Activated naive CD4-positive, alpha-beta T cell (primary cell): ENCODE measurements at places on chromosomes 7 and 10.

- DNase-seq = no peak
These were observed 463.6 kb downstream of the PLXNA4 start for GRCh38 chr7:132112657-132113056.

DNA sequence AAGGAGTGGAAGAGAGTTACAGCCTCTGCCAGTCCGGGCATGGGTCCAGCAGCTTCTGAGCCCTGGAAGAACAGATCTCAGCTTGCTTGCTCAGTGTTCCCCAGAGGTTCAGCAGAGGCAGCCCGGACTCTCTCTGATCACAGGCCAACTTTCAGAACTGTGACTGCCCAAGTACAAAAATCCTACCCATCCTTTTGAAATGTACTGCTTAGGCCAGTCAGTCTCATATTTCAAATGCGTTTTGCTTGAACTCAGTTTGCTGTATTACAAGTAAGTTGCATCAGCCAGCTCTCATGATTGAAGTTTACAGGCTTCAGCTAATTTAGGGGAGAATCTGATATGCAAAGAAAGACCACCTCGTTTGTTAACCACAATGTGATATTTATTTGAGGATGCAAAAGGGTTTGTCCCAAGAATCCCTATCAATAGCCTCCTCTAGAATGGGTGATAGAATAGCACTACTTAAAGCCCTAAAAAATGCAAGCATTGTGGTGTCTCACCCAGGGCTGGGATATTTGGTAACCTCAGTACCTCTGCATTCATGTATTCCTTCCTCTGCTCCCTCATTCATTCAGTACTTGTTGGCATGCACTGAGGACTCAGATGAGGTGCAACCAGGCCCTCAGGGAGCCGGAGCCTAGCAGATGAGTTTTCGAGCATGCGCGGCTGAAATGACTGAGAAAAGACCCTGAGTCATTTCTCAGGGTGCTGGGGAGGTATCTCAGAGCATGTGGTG is 7.0 kb downstream of the AIMP2 start:
- no peak for DNase-seq

DNA sequence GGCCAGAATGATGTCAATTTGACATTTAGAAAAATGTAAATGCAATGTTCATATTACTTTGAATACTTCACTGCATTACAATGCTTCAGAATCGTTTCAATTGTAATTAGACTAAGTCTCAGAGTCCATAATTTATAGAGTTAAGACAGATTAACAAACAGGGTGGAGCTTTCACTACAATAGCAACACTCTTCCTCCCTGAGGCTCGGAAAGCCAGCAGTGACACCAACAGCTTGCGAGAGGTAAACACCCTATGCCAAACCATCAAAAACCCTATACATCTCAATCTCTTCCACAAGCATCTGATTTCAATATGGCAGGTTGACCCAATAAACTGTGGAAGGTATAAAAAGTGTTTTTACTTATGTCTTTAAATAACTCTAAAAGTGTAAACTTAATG is 72.2 kb downstream of the DOCK4 start:
- DNase-seq = no peak

- no peak for DNase-seq
These were observed 643.1 kb downstream of the PARD3 start for GRCh38 chr10:34171957-34172527.

DNA sequence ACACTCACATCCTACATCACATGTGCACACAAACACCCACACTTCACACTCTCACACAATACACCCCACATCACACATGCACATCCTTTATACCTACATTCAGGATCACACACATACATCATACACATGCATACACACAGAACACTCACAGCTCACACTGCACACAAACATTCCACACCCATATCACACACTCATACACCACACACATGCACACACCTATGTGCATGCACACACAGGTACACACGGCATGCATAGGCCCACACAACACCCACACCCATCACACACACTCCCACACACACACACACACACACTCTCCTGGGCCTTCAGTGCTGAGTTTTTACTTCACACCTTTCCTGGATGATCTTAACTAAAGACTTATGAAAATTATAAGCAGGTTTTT is 220.5 kb downstream of the DNAJB6 start:
- DNase-seq = no peak

GRCh38 chr7:57256637-57257375 is 124.6 kb upstream of the ZNF479 start:
- DNase-seq = no peak

DNA sequence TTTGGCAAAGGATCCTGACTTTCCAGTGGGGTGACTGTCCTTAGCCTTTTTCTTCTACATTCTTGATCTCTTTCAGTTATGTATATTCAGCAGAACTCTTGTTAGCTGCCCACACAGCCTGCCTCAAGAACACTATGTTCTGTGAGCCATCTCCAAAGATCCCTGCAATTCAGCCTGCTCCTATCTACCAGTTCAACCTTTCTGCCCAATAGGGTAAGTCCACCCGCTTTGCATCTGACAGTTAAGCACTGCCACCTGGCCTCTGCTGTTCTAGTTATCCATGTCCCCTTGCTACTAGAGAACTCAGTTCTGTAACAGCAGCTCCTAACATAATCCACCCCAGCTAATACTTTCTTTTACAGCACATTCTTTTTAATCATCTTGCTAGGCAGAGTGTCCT is 13.5 kb downstream of the OR9A2 start:
- no peak for DNase-seq

DNA sequence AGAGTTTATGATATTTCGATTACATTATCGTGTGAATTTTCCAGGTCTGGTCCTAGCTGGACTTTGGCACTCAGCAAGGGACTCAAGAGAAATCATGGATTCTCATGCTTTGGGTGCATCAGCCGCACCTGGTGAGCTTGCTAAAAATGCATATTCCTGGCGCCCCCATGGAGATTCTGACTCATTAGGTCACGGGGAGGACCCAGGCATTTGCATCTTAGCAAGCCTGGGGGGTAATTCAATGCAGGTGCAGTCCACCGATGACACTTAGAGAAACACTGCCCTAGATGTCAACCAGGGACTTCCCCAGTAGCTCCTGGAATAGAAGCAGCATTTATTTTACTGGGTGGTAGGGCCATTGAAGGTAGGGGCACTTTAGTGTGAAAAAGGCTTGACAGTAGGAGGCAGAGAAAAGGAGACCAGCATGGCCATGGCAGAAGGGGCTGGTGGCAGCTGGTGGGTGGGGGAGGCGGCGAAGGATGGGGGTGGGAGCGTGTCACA is 29.9 kb upstream of the PDCD4 start:
- no peak for DNase-seq

DNA sequence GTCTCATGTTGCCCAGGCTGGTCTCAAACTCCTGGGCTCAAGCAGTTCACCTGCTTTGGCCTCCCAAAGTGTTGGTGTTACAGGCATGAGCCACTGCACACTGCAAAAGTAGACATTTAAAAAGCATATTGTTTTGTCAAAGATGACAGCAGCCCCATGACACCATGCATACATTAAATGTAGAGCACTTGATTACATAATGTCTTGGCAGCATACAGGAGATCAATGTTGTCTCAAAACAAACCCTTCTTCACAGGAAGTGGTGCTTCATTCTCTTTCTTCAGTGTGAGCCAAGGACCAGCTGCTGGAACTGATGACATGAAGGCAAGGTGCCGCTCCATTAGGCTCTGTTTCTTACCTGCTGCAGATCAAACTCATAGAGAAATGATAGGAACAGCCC is 218.4 kb downstream of the KLF6 start:
- no peak for DNase-seq

DNA sequence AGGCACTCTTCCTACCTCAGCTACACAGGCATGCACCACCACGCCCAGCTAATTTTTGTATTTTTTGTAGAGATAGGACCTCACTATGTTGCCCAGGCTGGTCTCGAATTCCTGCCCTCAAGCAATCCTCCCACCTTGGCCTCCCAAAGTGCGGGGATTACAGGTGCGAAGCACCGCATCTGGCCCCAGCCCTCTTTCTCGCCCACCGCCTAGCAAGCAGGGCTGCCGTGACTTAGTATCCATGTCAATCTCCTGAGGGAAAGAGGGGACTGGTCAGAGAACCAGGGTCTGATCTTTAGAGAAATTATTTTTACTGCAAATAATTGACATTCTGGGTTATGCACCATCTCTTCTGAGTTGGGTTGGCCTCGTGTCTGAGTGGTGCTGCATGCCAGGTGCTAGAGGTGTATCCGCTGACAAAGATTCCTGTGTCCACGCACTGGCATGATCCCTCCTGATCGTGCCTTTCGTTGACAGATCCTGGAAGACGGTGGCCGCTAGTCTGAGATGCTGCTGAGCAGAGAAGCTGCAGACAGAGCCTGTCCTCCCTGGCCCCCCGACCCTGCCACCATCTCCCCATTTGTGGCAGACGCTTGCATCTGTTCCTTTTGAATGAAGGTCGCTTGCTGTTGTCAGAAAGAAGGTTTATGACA is 22.7 kb downstream of the WIPI2 start:
- DNase-seq = no peak

DNA sequence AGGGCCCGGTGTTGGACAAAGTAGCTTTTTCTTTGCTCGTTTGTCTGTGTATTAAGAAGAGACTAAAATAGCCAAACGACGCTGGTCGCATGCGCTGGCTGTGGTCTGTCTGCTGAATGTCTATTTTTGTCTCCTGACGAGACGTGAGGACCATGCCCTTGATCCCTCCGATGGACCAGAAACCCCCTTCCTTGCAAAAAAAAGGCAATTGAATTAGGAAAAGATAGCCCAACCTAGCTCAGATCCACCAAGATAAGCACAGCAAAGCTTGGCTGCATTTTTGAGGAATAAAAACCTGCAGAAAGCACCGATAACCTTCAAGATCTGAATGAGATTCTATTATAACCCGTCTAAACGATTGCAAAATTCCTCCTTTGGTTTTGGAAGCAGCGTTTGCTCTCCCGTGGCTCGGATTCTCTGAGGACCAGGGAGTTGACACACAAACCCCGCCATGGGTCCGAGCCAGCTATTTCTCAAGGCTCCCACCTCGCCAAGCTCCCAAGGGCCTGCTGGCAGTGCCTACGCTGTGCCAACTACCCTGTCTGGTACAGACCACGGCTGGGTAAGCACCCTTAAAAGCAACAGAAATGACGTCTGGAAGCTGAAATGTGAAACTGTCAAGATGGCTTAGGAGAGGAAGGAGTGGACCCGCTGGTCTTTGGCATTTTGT is 17.7 kb upstream of the TTYH3 start:
- no peak for DNase-seq

DNA sequence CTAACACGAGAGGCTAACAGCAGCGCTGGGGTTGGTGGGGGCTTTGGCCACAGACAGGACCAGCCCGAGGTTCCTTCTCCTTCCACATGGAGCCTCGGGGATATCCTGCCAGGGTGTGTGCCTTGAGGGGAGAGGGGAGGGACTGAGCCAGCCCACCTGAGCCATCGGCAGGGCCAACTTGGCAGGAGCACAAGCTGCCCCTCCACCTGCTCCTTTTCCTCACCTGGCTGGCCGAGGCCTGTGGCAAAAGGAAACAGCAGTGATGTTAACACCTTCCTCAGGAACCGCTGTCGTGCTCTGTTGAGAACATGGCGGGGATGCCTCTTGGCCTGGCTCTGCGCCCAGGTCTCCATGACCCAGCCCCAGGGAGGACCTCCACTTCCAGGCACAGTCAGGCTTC is 255.1 kb upstream of the PPP2R2D start:
- DNase-seq = no peak

DNA sequence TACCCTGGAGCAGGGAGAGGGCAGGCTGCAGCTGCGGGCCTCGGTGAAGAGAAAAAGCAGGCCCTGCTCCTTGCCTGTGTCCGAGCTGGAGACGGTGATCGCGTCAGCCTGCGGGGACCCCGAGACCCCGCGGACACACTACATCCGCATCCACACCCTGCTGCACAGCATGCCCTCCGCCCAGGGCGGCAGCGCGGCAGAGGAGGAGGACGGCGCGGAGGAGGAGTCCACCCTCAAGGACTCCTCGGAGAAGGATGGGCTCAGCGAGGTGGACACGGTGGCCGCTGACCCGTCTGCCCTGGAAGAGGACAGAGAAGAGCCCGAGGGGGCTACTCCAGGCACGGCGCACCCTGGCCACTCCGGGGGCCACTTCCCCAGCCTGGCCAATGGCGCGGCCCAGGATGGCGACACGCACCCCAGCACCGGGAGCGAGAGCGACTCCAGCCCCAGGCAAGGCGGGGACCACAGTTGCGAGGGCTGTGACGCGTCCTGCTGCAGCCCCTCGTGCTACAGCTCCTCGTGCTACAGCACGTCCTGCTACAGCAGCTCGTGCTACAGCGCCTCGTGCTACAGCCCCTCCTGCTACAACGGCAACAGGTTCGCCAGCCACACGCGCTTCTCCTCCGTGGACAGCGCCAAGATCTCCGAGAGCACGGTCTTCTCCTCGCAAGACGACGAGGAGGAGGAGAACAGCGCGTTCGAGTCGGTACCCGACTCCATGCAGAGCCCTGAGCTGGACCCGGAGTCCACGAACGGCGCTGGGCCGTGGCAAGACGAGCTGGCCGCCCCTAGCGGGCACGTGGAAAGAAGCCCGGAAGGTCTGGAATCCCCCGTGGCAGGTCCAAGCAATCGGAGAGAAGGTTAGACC is 138.0 kb upstream of the STK17A start:
- DNase-seq = no peak

DNA sequence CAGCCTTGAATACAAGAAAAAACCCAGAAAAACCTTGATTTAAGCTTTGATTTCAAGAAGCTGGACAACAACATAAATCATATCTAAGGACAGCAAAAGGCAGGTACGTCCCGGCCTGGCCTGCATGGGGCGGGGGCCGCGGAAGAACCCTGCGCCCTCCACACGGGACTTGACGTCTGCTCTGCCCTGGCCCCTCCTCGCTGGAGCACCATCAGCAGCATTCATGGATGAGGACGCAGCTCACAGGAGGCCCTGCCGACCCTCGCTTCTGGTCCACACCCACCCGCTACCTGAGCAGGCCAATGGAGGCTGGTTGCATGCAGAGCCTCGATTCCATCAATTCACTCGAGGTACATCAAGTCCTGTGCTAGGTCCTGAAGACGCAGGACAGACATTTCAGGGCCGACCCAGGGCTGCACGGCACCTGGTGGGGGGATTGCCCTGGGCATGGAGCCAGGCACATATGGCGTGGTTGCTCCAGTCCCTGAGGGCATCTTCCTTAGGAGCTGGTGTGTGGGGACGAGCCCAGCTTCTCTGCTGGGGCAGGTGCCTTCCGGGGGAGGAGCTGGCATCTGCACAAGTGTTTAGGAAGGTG is 63.1 kb upstream of the NKX6-2 start:
- no peak for DNase-seq

GRCh38 chr10:102604439-102604841 is 39.8 kb upstream of the TRIM8 start:
- no peak for DNase-seq

GRCh38 chr7:143279186-143280098 is 5.3 kb upstream of the TMEM139 start:
- no peak for DNase-seq
